Glutamatergic neuron (in vitro differentiated cells): ENCODE measurements at places on chromosomes 7 and 10. TPM values are rescaled to one million over a fixed set of nuclear protein-coding genes. Genes with fewer than 3 reads are reported as not detected.

The TFEC gene
- not detected for total RNA-seq

- DNase-seq = no peak
Observed at GRCh38 chr7:4127909-4128560, 554.1 kb upstream of the FOXK1 start.

- DNase-seq = peak; percentile 29
Observed at GRCh38 chr10:83983578-83984255, 155.6 kb upstream of the GHITM start.

GRCh38 chr7:24381894-24382505 is 98.0 kb downstream of the NPY start:
- no peak for DNase-seq

DNA sequence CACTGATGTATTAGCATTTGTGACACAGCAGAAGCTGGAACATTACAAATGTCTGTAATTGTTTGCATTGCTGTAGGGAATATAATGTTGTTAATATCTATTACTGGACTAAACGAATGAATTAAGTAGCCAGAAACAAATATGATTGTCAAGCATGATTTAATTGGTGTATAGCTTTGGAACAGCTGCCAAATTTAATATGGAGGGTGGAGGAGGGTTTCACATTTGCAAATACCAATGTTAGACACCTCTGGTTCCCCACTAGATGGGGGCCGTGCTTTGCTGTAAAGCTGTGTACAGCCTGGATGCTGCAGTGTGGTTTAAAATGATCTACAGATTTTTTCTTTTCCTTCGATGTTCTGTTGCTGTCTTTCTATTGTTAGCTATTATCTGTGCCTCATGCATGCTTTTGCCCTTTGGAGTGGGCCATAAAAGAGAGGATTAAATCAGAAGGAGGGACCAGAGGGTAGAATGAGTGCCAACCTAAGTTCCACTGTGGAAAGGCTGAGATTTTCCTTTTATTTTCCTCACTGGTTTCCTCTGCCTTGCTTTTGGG is 23.1 kb downstream of the DNAJB9 start:
- DNase-seq = peak; percentile 29

DNA sequence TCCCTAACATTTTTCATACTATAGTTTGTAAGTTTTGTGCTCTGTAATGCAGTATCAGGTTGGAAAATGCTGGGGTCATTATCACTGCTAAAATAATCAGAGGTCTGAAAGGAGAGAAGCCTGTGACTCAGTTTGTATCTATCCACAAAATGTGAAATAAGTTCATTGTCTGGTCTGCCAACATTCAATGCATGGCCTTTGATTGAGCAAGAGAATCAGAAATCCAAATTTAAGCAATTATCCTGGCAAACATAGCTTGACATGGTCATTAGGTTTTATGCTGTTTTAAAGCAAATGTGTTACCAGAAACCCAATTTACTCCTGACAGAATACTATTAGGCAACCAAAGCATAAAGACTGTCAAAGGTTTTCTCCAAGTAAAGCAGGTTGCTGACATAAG is 709.7 kb upstream of the SEMA3D start:
- DNase-seq = no peak

- no peak for DNase-seq
Observed at GRCh38 chr10:103649654-103650423, 156.3 kb downstream of the NEURL1 start.

The MKLN1 gene
- total RNA-seq = 36.7 TPM

- no peak for DNase-seq
Observed at GRCh38 chr7:129468087-129468486, 33.9 kb downstream of the STRIP2 start.

The LOXL4 gene
- total RNA-seq = 6.1 TPM

- no peak for DNase-seq
Observed at GRCh38 chr7:155665957-155666287, 21.5 kb downstream of the RBM33 start.

The CYP3A5 gene
- not detected for total RNA-seq

DNA sequence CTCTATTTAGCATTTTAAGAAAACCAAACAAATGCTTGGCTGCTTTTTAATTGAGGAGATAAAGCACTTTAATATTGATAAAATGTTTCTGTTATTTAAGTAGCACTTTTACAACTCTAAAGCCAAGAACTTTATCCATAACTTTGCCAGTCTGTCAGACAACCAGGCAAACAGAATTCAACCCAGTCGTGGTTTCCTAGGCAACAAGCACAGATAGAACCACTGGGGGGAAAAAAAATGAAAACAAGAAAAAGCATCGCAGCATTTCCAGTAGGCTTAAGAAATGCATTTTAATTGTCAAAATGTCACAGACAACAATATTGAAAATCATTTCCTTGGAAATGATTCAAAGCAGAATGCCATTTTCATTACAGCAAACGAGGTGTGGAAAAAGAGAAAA is 323.4 kb downstream of the PARD3 start:
- no peak for DNase-seq

DNA sequence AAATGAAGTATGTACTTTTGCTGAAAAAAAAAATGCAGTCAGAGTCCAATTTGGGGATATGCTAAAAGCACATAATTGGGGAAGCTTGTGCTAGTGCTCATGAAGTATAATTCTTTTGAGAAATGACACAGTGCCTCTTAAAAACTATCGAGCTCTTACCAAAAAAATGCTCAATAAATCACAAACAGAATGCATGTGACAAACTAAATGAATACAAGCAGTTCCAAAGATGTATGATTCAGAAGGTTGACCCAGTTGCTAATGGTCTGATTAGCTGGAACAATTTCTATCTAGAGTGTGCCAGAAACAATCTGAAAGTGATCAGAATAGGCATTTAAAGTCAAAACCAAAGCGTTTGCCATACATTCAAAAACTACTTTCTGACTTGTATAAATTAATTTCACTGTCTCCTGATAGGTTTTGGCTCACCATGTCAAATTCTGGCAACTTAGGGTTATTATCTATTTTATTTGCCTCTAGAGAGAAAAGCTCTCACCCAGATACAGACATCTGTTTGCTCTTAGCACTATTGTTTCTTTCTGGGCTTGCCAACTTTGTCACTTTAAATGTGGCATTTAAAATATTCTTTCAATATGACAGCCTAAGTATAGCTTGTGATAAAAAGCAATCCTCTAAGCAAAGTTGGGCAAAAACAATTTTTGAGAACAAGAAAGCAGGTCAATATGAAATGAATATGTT is 114.7 kb upstream of the AHR start:
- no peak for DNase-seq

GRCh38 chr10:8392216-8392615 is 337.7 kb downstream of the GATA3 start:
- DNase-seq = no peak

DNA sequence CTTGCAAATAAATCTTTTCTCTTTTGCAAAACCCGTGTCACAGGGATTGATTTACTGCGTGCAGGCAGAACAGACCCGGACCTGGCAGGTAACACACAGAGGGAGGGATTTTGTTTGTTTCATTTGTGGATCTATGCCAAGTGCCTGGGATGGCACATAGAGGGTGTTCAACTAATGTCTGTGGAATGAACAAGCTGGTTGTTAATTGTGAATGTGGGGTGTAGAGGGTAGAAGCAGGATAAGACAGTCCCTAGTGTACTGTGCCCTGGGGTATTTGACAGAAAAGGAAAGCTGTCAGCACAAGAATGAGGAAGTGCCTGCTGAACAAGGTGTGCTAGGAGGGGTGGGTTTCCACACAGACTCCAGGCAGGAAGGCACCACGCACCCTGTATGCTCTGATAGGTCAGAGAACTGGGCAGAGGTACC is 331.8 kb downstream of the CALN1 start:
- no peak for DNase-seq

DNA sequence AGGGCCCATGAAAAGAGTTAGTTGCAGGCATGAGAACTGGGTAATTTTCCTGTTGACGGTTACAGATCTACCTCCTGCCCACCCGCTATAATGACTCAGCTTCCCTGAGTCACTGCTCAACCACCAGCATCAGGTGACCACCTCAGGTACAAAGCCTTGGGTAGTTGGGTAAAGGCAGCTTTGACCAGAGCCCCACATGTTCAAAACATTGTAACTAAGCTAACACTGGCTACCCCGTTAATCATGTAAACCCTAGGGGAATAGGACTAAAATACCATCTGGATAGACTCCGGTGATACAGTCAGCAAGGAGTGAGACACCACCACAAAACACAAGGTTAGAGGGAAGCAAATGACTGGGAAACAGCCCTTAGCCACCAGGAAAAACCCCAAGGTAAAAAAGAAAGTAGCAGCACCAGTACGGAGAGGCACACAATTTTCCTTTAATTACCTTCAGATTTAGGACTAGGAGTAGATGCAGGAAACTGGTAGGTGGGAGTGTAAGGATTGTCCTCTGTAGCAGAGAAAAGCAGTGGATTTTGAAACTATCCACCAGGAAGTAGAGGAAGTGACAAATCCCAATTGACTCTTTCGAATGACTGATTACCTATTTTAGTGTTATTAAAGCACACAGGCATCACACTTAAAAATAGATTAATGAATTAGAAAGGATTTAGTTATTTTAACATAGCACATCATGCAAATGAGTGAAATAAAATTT is 103.5 kb upstream of the PDLIM1 start:
- DNase-seq = no peak

DNA sequence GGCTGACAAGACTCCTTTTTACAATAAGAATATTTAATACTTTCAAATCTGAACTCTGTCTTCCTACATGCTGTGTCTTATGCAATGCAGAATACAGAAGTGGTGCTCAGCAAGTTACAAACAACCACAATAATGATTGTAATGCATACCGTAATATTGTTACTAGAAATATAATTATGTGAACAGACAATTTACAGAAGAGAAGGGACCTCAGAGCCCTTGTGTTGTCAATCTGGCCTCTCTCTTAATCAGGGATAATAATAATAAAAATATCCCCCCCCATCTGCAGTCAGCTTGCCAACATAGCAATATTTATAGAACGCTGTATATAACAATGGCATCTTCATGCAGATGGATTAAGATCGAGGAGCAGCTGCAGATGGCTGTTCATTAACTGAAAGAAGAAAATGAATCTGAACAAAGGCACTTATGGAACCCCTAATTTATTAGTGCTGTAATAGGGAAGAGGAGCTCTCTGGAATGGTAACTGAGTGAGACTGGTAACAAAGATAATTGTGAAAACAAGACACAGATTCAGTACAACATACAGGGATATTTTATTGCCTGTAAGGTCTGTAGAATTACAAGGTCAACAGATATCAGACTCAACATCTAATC is 106.3 kb downstream of the TMEM26 start:
- no peak for DNase-seq

GRCh38 chr7:137462074-137462715 is 118.7 kb upstream of the PTN start:
- DNase-seq = no peak

GRCh38 chr10:114632869-114633715 is 25.0 kb downstream of the ABLIM1 start:
- peak; percentile 22 for DNase-seq

GRCh38 chr10:110647136-110647430 is 2.9 kb downstream of the RBM20 start:
- DNase-seq = no peak

- DNase-seq = no peak
Observed at GRCh38 chr7:42805601-42806000, 106.3 kb downstream of the C7orf25 start.

DNA sequence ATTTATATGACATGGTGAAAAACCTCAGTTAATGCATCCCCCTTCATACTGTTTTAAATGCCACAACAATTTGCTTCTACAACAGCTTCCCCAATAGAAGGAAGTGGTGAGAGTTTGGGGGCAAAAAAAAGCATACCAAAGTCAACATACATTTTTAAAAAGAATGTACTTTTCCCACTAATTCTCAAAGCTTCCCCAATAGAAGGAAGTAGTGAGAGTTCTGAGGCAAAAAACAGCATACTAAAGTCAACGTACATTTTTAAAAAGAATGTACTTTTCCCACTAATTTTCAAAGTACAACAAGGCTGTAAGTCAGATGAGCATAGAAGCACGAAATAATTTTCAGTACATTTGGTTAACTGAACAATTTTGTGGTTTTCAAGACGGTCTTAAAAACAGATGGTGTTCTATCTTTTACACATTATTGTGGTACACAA is 24.0 kb downstream of the WASL start:
- no peak for DNase-seq

DNA sequence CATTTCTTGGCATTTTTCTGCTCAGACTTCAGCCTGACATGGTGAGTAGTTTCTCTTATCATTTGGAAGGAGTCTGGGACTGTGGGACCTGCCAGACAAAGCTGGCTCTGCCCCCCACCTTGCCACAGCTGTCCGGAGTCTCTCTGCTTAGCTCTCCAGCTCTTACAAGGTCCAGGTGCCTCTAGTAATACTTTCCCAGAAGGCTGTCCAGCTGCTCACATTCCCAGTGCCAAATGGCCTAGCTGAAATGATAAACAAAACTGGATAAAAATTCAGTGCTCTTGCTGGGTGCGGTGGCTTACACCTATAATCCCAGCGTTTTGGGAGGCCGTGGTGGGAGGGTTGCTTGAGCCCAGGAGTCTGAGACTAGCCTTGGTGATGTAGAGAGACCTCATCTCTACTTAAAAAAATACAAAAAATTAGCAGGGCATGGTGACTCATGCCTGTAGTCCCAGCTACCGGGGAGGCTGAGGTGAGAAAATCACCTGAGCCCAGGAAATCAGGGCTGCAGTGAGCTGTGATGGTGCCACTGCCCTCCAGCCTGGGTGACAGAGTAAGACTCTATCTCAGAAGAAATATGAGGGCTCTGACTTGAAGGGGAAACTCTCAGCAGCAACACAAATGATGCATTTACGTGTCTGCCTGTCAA is 86.8 kb downstream of the C10orf90 start:
- DNase-seq = no peak

DNA sequence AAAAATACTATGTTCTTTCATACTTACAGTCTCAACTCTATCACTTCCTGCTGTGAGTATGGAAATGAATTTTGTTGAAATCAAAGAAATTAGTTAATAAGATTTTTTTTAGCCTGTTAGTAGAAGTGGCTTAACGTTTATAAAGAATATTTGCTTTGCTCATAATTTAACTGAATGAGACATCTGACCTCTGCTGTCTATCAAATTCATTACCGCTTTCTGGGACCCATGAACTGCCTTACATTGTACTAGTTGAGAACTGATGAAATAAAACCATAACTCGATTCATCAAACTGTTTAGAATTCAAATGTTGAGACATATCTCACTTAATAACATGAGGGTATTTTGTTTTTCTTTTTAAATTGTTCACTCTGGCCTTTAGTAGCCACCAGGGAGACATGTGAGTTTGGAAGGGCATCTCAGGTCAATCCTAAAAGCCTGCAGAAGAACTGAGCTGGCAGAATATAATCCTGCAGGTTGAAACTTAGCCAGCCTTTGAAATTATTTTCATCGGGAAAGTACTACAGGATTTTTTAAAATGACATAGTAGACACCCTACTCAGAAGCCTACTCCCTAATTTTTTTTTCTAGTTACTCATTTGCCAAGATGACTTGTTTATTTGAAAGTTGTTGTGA is 78.7 kb downstream of the KIAA1217 start:
- DNase-seq = no peak

GRCh38 chr10:20768843-20769242 is 128.3 kb downstream of the NEBL start:
- DNase-seq = no peak

DNA sequence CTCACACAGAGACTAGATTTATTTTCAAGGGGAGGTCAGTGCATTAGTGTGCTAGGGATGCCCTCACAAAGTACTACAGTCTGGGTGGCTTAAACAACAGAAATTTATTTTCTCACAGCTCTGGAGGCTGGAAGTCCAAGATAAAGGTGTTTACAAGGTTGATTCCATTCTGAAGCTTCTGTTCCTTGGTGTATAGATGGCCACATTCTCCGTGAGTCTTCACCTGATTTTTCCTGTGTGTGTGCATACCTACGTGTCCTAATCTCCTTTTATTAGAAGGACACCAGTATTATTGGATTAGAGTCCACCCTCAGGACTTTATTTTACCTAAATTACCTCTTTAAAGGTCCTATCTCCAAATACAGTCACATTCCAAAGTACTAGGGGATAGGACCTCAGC is 91.7 kb upstream of the FRMD4A start:
- no peak for DNase-seq

The PDK4 gene
- total RNA-seq = not detected
